Fibroblast of skin of left biceps (primary cell): ENCODE measurements at places on chromosomes 12 and 14.
A peak's percentile ranks its signal among the peaks of the same experiment; 100 is the strongest.

DNA sequence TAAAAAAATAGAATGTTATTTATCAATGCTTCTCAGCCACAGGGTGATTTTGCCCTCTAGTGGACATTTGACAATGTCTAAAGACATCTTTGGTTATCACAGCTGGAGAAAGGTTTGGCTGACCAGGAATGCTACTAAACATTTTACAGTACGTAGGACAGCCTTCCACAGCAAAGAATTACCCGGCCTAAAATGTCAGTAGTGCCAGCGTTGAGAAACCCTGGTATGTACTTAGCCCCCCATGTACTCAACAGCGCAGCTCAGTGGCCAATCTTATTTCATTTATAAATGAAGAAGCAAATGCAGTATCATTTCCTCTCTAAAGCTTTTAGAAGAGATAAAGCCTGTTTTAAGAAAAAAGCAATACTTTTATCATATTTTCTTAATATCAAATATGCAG, 5.8 kb downstream of the MARK3 start:
- DNase-seq, result no peak

DNA sequence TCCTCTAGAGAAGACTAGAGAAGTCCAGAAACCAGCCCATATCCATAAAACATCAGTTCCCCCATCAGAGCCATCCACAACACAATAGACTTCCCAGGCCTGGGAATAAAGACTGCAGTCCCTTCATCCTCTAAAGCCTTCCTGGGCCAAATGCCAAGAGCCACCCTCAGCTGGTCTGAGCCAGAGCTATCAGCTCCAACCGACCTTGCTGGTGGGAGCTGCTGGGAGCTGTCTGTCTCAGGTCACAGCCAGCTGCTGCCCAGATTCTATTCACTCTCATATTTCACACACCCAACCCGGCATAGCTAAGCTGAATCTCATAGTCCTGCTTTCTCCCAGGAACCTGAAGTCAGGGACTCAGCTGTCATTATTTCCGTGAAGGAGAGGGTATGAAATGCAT, 10.9 kb upstream of the TFCP2 start:
- no peak for DNase-seq

- DNase-seq, result no peak
These were observed 47.6 kb upstream of the PZP start for GRCh38 chr12:9255837-9256236.

DNA sequence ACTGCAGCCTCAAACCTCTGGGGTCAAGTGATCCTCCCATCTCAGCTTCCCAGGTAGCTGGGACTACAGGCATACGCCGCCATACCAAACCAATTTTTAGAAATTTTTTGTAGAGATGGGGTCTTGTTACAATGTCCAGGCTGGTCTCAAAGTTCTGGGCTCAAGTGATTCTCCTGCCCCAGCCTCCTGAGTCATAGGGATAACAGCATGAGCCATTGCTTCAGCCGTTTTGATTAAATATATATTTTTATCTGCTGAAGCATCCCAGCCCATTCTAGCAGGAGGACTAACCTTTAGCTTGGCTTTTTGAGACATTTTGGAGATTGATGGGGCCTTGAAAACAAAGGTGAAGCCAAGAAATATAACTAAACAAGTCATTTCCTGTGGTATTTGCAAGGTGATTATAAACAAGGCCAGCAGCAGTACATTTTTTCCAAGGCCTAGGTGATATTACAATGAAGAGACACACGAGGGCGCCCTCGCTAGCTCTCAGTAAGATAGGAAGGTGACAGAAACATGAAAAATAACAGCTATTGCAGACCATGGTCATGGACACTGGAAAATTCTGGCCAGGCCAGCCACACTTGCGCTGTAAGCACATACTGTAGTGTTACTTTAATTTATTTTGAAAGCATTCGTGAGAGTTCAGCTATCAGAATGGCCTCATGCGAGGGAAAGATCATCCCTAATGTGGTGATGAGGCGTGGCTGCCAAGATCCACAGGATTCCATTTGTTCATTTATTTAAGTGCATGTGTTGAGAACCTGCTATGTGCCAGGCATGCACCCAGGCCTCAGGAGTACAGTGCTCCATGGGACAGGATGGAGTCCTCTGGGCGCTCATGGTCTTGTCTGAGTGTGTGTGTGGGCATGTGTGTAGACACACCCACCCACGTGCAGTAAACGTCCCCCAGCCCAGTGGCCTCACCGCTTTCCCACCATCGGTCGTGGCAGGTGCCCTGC, 63.5 kb downstream of the DGLUCY start:
- peak; percentile 17 for DNase-seq
